Right ventricle myocardium inferior (tissue), 1 donor: ENCODE measurements at places on chromosomes 11 and 22. TPM values are rescaled to one million over a fixed set of nuclear protein-coding genes. Genes with fewer than 3 reads are reported as not detected.
A peak's percentile ranks its signal among the peaks of the same experiment; 100 is the strongest.

- peak; percentile 22 for DNase-seq
Measured at GRCh38 chr22:40009951-40010671, 15.4 kb downstream of the FAM83F start.

DNA sequence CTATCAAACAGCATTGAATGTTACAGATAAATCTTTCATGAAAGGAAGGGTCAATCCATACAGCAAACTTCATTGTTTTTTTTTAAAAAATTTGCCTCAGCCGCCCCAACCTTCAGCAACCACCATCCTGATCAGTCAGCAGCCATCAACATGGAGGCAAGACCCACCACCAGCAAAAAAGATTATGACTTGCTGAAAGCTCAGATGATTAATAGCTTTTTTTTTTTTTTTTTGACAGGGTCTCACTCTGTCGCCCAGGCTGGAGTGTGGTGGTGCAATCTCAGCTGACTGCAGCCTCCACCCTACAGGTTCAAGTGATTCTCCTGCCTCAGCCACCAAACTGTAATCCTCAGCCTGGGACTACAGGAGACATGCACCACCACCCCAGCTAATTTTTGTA lies 18.0 kb upstream of the CD3E start:
- no peak for DNase-seq

DNA sequence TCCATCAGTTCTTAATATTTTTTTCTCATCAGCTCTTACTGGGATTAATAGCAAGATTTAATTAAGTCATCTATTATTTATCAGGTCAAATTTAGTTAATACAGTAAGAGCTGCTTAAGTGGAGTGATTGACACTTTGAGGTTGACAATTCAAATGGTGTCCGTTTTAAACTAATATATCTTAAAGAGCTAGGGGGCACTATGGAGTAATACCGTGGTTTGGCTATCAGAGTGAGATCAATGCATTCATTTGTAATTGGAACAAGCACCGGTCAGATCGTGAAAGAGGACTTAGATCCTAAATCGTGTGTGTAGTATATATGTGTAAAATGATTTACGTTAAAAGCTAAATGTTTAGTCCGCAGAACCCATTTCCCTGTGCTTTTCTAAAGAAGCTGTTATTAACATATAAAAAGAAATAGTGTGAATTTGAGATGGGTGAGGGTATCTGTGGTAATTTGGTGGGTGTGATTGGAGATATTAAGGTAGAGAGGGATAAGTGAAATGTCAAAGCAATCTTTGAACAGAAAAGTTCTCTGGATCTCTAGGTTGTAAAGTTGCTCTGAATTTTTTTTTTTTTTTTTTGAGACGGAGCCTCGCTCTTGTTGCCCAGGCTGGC lies 2.3 kb downstream of the SIK2 start:
- no peak for DNase-seq

GRCh38 chr11:8089791-8090510 lies 8.9 kb downstream of the TUB start:
- no peak for DNase-seq

Gene TPH1
- not detected for total RNA-seq

GRCh38 chr22:31400023-31400397 lies 606 bp downstream of the DRG1 start:
- no peak for DNase-seq

- no peak for DNase-seq
Measured at GRCh38 chr11:31822927-31823643, 12.0 kb upstream of the PAX6 start.

DNA sequence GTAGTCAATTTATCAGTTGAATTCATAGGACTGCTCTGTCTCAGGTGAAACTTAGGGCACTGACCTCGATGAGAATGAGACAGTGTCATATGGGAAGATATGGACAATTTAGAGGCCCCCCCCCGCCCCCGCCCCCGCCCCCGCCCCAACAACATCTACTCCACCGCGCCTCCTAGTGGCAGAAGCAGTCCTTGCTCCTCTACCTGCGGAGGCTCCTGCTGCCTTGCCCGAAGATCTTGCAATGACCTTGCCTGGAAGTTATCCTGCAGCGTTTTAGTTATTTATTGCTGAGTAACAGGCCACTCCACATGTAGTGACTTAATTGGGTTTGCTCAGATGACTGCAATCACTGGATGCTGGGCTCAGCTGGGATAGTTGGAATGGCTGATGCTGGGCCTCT lies 15.2 kb downstream of the SERPINH1 start:
- no peak for DNase-seq

- DNase-seq: peak; percentile 87
Measured at GRCh38 chr22:49827853-49828598, at the start of gene BRD1. BRD1 (minus strand) TSS chr22:49827873; CDS start chr22:49824317, 3,556 bp downstream.

Gene MUC2
- total RNA-seq: not detected

DNA sequence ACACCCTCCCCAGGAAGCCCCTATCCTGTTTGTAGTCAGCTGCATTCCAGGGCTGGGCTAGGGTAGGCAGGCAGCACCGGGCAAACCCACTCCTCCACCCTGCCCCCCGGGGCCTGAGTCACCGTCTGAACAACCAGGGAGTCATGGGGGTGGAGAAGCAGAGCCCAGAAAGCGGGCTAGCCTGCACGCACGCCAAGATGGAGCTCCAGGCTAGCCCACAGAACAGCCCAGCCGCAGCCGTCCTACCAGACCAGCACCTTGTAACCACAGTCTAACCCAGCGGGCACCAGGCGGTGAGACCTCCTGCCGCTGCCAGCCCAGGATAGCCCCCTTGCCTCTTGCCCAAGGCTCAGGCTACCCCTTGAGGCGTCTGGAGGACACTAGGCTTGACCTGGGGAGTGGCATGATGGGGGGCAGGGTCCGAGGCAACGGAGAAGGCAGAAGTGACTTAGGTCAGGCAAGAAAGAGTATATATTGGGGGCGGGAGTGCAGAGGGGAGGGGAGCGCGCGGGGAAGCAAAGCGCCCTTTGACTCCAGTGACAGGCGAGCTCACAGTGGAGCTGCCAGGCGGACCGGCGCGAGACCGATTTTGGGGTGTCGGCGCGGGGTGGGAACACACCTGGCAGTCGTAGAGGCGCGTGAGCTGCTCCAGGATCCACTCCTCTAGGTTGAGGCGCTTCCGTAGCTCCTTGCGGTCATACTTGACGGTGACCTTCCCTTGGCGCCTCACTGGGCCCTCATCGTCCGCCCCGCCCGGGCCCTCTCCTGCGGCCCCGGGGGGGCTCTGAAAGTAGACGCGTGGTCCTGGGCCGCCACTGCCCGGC lies 734 bp downstream of the PPP1R14B start:
- peak; percentile 83 for DNase-seq

- DNase-seq: no peak
Measured at GRCh38 chr11:12853652-12854296, 155.3 kb upstream of the RASSF10 start.
